Aorta (tissue), 5 donors: ENCODE measurements at places on chromosomes 2 and 18. TPM values are rescaled to one million over a fixed set of nuclear protein-coding genes. Genes with fewer than 3 reads are reported as not detected.

The ACTR3 gene
- 318 TPM for total RNA-seq

The SEPTIN10 gene
- total RNA-seq: 127 TPM

The IL1RN gene
- total RNA-seq: 7.1 TPM

GRCh38 chr2:64760128-64760527 is 106.4 kb upstream of the SERTAD2 start:
- DNase-seq: no peak

- no peak for DNase-seq
Observed at GRCh38 chr2:160703648-160704585, 210.3 kb upstream of the RBMS1 start.

DNA sequence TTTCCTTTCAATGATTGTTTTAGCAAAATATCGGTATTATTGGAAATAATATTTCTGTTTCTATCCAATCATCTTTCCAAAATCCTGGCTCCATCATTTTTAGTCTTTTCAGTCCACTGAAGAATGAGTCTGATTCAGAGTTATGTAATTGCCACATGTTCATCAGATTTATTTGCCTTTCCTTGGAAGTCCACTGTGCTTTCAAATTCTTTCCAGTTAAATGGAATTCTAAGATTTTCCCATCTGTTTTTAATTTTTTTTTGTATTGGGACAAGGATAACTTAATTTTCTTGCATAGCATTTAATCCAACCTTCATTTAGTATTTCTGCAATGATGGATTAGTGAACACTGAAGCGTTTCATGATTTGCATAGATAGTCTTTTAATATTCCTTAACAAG is 521.5 kb upstream of the NRXN1 start:
- no peak for DNase-seq

GRCh38 chr2:64581777-64582539 is 57.8 kb downstream of the AFTPH start:
- DNase-seq: no peak

- DNase-seq: no peak
Observed at GRCh38 chr18:23209031-23209430, 73.7 kb downstream of the CABLES1 start.
